ENCODE measurements at places on chromosomes 12 and 14. TPM values are rescaled to one million over a fixed set of nuclear protein-coding genes. Genes with fewer than 3 reads are reported as not detected.

GRCh38 chr14:78933948-78934524 lies 763.9 kb downstream of the NRXN3 start:
- no peak for DNase-seq

DNA sequence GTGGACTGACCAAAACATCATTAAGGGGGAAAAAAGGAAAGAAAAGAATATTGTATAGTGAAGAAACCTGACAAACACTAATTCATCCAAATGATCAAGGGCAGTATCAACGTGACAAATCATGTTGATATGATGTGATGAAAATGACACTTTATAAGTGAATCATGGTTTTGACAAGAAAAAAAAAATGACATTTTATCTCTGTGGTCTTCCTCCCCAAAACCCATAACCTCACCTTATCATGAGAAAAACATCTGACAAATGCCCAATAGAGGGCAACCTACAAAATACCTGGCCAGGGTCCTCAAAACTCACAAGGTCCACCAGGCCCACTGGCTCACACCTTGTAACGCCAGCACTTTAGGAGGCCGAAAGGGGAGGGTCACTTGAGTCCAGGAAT lies 13.8 kb downstream of the TMED10 start:
- DNase-seq: no peak

GRCh38 chr12:944211-944610 lies 5.3 kb downstream of the RAD52 start:
- DNase-seq: no peak

DNA sequence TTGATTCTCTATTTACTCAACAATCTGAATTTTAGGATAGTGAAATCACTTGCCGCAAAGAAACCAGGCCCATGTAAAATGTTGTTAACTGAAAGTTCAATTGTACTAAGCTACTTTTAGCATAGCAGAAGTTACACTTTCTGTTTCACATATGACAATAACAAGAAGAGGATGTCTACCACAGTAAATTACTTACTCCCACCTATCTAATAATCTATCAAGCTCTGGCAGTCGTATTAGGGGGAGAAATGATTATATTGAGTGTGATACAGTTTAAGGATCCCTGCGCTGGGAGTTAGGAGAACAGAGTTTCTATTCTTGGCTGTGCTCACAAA lies 66.5 kb upstream of the CAND1 start:
- no peak for DNase-seq

- no peak for DNase-seq
These were observed 19.4 kb downstream of the LDHB start for GRCh38 chr12:21638054-21638891.

- DNase-seq: no peak
These were observed 212.9 kb upstream of the CRY1 start for GRCh38 chr12:107306141-107306659.

GRCh38 chr14:67569651-67570290 lies 30.3 kb downstream of the PIGH start:
- no peak for DNase-seq

- no peak for DNase-seq
These were observed 36.1 kb downstream of the KCTD10 start for GRCh38 chr12:109440851-109441490.

Gene SYNDIG1L
- total RNA-seq: 0.52 TPM

Gene DAO
- not detected for total RNA-seq

- no peak for DNase-seq
These were observed 19.8 kb upstream of the PALS1 start for GRCh38 chr14:67221248-67221981.

- peak; percentile 24 for DNase-seq
These were observed at the start of gene TBC1D30 for GRCh38 chr12:64824500-64825142. Gene TBC1D30, plus strand, starts transcription at chr12:64824647. Its CDS starts 233 bp downstream, at chr12:64824880.

- DNase-seq: no peak
These were observed 26.1 kb downstream of the SERPINA3 start for GRCh38 chr14:94638339-94638738.

Gene TSHR
- total RNA-seq: not detected

DNA sequence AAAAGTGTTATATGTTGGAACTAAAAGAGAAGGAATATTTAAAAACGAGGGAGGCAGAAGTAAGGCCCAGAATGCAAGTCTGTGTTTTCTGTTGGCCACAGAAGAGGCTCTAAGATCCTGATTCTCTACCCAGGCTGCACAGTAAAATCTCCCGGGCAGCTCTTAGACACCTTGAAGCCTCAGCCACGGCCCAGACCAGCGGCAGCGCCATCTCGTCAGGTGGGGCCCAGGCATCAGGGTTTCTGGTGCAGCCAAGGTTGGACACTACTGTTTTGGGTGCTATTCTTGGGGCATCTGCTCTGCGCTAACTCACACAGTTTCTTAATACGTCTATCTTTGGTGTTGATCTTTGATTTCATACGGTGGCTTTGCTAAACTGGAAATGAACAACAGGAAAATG lies 16.8 kb downstream of the FAM181A start:
- no peak for DNase-seq

Gene NUAK1
- total RNA-seq: 5.3 TPM

- no peak for DNase-seq
These were observed 149.7 kb downstream of the PTPRO start for GRCh38 chr12:15472036-15472435.

DNA sequence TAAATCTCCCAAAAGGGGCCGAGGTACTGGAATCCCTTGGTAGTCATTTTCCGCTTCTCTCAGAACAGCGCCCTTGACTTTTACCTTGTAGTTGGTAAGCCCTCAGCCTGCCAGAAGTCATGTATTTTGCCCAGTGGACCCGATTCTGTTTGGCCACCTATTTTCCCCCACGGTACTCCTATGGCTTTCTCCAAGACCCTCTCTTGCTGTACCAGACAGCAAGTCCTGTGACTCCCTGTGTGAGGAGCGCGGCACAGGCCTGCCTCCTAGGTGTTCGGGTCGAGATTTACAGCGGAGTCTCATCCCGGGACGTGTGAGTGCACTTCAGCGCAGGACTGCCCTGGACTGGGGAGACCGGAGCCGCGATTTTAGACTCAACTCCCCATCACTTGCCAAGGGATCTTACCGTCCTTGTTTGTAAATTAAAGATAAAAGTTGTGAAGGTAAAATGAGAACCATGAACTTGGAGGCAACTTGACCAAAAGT lies 1.1 kb upstream of the MBD6 start:
- DNase-seq: peak; percentile 57

DNA sequence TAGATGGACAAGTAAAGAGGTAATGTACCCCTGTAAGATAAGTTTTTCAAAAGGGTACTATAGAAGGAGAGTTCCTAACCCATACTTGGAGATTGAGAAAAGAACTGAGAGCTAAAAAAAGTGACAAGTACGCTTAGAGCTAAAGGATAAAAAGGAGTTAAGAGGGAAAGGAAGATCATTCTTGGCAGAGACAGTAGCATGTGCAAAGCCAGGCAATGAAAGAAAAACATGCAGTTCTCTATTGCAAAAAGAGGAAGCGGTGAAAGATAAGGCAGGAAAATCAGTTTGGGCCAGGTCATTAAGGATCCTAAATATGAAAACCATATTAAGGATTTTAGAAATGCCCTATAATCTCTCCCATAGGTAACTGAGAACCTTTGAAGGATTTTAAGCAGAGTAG lies 500.4 kb upstream of the GARIN6 start:
- DNase-seq: no peak

GRCh38 chr12:30795410-30796312 lies 40.9 kb upstream of the CAPRIN2 start:
- peak; percentile 51 for DNase-seq

DNA sequence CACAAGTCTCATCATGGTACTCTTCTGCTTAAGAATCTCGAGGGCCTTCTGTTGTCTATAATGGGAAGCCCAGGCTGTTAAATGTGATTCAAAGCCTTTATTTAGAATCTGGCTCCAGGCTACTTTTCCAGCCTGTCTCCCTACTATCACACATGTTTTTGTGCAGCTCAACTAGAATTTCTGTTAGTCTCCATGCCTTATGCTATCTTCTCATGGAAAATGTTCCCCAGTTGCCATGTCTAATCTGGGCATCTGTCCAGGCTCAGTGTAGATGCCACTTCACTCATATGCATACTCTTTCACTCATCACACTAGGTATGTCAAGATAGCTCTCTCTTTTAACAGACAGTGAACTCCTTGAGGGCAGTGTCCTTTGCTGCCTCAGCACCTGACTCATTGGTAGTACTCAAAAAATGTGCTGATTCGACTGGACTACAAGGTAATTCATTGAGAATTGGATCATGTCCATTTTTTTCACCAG lies 145.3 kb downstream of the TTLL5 start:
- no peak for DNase-seq

Gene MAP3K9
- 10.9 TPM for total RNA-seq

GRCh38 chr14:55832122-55832911 lies 252.3 kb downstream of the KTN1 start:
- DNase-seq: no peak

- DNase-seq: no peak
These were observed 5.4 kb downstream of the JAG2 start for GRCh38 chr14:105163040-105163742.

- no peak for DNase-seq
These were observed 65.3 kb downstream of the DENND5B start for GRCh38 chr12:31525496-31526157.

DNA sequence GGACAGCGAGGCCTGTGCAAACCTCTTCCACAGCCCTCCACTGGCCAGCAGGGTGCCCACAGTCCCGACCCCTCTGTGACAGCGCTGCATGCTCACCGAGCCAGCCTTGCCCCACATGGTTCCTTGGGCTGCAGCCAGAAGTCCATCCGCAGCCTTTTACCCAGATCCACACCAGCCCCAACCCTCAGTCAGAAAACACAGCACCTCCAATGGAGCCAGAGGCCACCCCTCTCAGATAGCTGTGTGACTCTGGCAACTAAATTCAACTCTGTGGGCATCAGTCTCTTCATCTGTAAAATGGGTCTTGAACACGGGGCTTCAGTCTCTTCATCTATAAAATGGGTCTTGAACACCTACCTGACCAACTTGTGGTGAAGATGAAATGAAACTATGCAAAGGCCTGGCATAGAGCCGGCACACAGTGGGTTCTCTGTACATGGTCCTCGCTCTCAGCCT lies 38.0 kb downstream of the NFKBIA start:
- no peak for DNase-seq

Gene IRAK3
- 6.3 TPM for total RNA-seq

DNA sequence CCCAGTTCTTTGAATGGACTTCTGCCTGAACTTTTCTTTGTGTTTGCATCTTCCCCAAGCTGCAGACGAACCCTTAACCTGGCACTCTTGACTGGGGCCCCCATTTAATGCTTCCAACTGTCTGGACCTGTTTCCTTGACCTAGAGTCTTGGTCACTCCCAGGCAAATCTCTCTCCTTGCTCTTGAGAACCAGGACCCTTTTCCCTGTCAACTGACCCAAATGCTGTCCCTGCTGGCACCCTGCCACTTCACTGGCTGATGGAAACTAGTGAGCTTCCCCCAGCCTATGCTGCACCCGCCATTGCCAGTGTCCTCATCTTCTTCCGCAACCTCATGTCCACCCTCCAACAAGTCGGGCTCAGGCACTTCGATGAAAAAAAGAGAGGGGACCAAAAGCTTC lies 79.5 kb downstream of the PRIMA1 start:
- DNase-seq: no peak

Gene SMCO3
- total RNA-seq: 4.3 TPM

DNA sequence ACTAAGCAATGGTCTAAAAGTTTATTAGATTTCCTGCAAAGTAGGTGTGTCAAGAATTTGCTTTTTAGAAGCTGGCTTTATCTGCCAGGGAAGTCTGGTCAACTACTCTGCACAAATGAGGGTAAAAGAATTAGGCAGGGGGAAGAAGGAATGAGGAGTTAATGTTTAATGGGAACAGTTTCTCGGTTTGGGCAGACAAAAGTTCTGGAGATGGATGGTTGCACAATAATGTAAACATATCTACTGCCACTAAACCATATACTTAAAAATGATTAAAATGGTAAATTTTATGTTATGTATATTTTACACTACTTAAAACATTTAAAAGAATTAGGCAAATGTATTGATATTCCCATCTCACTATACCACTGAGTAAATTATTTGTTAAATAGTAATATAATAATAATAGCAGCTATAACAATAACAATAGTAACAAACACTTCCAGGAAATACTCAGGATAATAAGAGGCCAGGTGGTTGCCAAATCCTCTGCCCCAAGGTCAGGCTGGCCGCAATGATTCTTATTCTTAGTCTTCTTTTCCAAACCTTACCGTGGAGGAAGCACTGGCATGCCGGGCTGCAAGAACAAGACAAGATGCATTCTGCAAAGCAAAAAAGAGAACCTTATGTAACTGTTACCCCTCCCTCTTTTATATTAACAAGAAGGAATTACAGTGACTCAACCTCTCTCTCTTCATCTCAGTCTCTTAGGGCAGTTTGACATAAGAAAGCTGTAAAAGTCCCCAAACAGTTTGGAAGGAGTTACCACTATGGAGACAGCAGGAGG lies 13.9 kb downstream of the CS start:
- peak; percentile 29 for DNase-seq

Gene RALGAPA1
- total RNA-seq: 34.9 TPM

Gene PUS1
- total RNA-seq: 33.6 TPM

GRCh38 chr14:23672200-23672599 lies 36.0 kb downstream of the DHRS2 start:
- no peak for DNase-seq

DNA sequence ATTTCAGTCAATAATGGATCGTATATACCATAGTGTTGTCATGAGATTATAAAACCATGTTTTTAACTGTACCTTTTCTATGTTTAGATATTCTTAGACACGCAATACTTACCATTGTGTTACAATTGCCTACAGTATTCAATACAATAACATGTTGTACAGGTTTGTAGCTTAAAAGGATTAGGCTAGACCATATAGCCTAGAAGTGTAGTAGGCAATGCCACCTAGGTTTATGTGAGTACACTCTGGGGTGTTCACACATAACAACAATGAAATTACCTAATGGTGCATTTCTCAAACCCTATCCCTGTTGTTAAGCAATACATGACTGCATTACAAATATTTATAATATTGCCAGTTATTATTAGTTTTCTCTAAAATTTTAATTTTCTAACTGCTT lies 144.2 kb downstream of the KCNC2 start:
- no peak for DNase-seq

DNA sequence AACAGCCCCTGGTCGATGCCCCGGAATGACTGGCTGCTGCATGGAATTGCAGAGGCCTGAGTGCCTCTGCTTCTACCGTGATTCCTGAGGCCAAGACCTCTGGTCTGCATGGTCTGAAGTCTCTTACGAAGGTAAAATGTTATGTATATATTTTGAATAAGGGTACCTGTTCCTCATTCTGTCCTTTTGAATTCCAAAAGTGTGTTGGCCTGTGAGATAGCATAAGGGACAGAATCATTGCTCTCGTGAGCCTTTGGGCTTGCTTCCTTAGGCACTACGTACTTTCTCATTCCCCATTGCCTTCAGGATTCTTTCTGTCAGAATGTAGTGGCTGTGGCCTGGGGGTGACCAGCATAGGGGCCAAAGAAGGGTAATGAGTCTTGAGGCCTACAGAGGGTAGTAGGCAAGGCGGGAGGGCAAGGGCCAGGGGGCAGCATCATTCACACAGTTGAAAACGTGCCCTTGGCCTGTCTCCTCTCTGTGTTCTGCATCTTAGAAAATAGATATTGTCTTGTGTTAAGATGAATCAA lies 19.5 kb downstream of the TRAF3 start:
- no peak for DNase-seq

All from body of pancreas (tissue), 4 donors.